RKO (cell line): ENCODE measurements at places on chromosomes 5 and 9.

DNA sequence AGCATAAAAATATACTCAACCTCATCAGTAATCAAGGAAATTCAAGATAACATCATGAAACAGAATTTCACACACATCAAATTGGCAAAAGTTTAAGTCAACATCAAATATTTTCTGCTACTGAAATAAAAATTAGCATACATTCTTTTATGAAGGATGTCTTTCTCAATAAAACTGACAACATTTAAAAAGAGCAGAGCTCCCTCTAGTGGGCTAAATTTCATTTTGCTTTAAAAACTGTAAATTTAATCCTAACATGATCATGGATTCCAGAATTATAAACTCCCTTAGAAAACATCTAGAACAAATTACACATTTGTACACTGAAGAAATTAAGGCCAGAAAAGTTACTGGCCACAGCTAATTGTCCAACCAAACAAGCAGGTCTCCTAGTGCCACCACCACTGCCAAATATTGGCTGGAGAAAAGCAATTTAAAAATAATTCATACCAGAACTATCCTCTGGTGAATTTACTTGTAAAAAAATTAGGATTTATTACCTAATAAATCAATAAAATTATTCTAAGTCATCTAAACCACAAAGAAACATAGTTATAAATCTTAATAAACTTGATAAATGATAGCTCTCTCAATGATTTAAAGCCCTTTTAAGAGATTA lies 31.2 kb downstream of the DEPDC1B start:
- peak; percentile 54 for DNase-seq

DNA sequence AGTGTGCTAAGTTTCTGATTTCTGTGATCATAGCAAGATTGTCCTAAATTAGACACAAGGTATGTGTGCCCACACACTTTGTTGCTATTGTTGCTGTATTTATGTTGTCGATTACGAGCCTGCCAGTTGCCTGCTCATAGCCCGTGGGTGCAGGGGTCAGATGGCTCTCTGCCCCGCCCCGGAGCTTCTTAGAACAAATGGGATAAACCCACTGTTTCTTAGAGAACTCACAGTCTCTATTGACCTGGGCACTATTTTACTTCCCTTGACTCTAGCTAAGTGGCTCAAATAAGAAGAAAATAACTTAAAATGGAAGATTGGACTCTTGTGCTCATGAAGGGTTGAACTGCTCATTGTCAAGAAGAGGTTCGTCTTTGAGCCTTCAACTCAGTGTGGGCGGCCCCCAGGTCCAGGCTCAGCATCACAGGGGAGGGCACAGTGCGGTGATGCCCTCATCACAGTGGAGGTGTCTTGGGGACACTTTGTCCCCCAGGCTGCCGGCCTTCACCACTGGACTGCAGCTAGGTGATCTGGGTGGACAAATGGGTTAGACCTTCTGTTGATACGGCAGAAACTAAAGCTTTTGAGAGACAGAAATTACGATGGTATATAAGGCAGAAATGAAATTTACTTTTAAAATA lies 155.5 kb downstream of the TENT4A start:
- no peak for DNase-seq

DNA sequence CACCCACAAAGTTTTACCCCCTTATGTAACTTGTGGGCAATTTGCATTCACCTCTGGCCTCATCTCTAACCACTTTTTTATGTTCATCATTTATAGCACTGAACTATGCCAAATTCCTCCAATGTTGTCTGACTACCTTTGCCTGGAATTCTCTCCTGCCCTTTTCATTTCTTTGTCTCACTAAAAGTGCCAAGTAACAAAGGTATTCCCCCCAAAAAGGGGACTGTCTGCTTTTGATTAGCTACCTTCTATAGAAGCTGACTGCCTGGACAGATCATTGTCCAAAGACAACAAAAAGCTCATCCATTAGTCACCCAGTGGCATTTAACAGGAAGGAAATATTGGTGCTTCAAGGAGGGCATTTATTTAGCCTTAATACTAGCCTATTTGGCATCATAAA lies 189.9 kb upstream of the VCAN start:
- no peak for DNase-seq

DNA sequence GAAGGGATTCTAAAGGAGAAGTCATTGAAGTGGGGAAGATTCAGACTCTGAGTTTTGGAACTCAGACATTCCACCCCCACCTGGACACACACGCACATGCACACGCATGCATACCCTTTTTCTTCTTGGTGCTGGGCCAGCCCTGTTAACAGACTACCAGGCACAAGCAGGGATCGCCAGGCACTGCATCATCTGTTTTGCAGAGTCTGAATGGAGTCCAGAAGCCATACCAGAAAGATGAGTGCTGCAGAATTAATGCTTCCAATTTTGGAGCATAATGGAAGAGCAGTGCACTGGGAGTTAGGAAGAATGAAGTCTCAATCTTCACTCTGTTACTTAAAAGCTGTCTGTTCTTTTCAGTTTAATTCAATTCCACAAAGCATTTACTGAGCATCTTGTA lies 95.5 kb downstream of the PDE8B start:
- DNase-seq, result no peak

DNA sequence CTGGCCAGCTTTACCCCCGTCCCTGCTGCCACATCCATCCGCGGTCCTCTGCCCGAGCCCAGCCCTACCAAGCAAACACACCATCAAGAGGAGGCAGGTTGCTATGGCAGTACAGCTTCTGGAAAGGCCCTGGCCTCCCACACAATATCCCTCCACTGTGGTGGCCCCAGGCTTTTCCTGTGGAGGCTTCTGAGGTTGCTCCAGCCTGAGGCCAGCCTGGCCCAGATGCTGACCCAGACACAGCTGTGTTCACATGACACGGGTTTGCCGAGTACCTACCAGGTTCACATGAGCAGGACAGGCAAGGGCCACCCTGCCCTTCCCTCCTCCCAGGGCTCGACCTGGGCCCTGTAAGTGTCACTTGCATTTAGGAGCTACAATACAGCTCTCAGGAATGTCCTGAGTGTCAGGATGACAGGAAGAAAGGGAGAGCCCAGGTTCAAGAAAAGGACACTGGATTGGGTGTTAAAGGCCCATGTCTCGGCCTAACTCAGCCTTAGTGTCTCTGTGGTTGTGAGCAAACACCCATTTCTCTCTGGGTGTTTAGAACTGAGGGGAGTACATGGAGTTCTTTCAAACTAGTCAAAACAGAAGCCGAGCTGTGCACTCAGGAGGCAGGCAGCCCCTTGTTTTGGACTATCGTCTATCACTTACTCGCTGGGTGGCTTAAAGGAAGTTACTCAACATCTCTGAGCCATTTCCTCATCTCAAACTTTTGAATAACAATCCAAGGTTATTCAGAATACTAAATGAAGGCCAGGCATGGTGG lies 40.2 kb downstream of the NAIF1 start:
- DNase-seq, result no peak

DNA sequence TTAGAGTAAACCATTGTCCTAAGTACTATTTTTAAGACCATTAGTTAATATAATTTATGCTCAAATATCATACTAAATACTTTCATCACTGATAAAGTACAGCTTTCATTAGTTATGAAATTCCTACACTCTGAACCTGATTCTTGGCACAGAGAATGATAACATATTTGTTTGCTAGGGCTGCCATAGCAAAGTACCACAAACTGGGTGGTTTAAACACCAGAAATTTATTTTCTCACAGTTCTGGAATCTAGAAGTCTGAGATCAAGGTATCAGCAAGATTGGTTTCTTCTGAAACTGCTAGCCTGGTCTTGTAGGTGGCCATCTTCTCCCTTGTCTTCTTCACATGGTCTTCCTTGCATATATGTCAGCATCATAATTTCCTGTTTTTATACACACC lies 608.4 kb downstream of the TLE1 start:
- no peak for DNase-seq

DNA sequence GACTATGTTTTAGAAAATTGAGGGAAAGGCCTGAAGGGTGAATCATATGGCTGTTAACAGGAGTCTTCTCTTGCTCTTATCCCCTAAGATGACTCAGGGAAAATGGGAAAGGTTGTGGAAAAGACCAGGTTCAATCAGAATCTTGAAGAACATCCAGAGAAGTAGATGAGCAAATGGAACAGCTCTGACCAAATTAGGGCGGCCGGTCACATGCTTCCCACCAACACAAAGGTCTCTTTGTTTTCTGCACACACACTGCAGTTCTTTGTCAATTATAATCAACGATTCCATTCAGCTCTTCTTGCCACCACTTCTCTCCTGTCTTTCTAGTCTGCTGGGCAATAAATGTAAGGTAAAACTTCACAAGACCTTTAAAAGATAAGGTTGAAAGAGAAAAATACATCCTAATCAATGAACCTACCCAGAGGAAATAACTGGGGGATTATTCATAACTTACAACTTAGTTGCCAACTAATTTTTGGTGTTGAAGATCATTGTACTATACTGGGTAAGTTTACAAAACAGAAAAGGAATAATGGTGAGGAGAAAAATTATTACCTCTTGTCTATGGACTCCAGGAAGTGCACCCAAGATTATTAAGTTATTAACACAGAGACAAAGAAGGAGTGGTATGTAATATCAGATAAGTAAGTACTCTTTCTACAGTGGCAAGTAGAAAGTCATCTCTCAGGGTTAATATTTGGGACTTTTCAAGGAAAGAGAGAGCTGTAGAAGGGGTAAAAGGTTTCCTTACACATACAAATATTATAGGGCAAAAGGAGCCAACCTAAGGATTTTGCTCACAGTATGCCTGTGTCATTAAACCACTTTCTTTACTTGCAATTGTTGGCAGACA lies 441.9 kb upstream of the PIK3R1 start:
- no peak for DNase-seq

- DNase-seq, result no peak
Measured at GRCh38 chr9:129400001-129400970, 220.6 kb downstream of the C9orf50 start.

DNA sequence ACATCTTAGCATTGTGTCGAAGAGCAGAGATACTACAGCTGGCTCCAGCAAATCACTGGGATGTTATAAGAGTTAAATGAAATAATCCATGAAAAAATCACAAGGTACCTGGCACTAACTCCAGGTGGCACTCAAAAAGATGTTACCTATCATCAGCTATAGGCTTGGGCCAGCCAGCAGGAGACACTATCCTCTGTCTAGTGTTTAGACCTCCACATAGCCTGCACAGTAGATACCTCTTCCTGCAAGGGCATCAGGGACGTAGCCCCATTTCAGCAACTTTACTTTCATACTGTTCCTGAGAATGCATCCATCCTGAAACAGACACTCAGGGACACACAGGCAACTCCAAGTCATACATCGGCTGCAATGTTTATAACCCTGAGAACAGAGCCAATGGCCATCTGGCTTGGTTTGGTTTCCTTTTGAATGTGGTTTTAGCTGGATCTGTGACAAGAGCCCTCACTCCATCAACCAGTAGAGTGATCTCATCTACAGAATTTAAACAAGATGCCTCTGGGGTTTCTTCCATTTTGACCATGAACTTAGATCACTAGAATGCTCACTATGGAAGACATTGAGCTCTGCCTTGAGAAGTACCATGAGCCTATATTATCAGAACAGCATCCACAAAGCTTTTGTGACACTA lies 69.9 kb downstream of the TLE1 start:
- DNase-seq, result no peak

DNA sequence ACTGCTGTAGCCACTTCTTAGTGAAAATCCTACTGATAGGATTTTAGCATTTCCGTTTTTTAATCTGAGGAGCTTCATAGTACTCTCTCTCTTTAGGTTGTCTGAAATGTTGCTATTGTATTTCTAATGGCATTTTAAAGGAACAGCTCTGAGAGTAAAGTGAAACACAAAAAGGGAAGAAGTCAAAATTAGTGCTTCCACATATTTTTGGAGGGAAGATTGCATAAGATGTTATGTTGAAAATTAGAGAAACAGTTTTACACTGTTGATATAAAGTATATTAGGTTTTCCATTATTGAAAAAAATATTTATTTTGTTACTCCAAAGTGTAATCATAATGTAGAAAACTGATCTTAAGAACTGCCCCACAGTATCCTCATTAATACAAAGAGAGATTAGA lies 525.1 kb downstream of the TAF11L14 start:
- DNase-seq, result no peak

DNA sequence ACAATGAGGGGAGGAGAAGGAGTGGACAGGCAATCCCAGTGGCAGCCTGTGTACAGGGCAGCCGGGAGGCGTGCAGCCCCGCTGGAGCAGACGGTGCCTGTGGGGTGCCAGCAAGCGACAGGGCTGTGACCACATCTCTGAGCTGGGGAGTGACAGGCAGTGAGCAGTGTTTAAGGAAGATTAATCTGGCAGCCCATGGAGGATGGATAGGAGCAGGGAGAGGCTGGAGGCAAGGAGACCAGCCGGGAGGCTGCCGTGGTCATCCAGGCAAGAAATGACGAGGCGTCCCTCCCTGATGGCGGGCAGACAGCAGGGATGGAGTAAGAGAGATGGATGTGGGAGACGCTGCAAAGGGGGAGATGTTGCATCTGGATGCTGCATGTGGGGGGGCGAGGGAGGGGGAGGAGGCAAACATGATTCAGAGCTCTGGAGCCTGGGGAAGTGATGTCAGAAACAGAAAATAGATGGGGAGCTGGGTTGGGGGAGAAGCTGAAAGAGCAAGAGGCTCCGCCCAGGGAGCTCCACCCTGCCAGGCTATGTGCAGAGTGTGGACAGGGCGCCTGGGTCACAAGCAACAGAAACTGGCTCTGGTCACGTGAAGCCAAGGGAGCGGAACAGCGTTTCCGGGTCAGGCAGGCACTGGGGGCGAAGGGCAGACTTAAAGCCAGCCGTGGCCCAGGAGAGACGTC lies 12.6 kb downstream of the UNC5A start:
- DNase-seq, result no peak

DNA sequence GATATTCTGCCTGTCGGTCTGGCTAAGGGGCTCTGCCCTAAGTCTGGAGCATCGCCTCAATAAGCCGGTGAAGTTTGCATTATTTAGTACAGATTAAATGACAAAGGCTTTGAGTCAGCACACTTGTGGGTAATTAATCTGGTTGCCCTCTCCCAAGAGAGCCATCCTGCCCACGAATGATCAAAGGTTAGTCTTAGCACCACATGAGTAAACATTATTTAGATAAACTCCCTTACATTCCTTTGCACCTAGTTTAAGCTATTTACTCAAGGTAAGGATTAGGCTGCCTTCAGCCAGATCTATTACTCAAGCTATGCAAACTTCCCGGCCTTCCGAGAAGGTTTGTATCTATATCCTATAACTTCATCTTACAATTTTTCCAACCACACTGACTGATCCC lies 572.1 kb downstream of the CHSY3 start:
- DNase-seq, result no peak

DNA sequence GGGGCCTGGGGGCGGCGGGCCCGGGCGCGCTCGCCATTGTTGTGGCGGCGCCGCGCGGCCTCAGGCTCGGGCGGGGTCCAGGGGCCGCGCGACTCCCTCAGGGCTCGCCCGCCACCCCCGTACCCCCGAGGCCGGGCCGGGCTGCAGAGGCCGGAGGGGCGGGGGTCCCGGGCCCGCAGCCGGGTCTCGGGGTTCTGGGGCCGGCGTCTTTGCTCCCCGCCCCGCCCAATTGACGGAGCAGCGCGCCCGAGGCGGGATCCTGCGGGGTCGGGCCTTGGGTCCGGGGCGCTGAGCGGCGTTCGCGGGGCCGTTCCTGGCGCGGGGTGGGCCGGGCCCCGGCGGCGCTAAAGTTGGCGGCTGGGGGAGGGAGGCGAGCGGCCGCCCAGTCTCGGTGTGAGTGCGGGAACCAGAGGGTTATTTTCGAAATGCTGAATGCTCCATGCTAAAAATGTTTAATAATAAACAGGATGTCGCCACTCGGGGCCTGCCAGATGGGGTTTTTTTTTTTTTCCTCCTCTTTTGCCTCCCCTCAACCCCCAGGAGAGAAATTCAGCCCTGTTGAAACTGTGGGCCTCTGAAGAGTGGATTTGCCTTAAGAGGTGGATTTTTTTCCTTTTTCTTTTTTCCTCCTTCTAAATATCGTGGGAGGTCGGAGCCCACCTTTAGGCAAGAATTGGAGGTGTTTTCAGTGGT lies 724 bp downstream of the PRRC2B start:
- peak; percentile 46 for DNase-seq
